ENCODE measurements at places on chromosomes 12 and 14.

DNA sequence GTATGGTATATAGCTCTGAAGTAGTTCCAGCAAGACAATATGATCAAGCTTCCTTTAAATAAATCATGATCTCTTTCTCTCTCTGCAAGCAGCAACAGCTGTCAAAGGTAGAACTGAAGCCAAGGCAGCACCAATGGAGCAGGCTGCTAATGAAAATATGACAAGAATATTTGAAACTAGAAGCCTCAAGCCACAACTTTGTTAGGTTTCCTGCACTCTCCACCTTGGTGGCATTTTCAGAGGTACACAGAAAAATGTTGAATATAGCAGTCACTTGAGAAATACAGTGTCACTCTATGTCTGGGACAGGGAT is 43.8 kb upstream of the PSMA6 start:
- DNase-seq: no peak

GRCh38 chr14:103657471-103657870 is 28.5 kb downstream of the KLC1 start:
- DNase-seq: no peak

- no peak for DNase-seq
These were observed 3.6 kb upstream of the NUDT4 start for GRCh38 chr12:93373961-93374656.

GRCh38 chr12:65666876-65667275 is 157.4 kb upstream of the HMGA2 start:
- DNase-seq: no peak
